ENCODE measurements at places on chromosomes 2 and 18.

- no peak for DNase-seq
These were observed at the start of gene RAPGEF4 for GRCh38 chr2:172735582-172736423. RAPGEF4 (plus strand) TSS chr2:172735845; CDS start chr2:172735984, 139 bp downstream.

GRCh38 chr2:67918471-67918870, 144.3 kb downstream of the C1D start:
- no peak for DNase-seq

DNA sequence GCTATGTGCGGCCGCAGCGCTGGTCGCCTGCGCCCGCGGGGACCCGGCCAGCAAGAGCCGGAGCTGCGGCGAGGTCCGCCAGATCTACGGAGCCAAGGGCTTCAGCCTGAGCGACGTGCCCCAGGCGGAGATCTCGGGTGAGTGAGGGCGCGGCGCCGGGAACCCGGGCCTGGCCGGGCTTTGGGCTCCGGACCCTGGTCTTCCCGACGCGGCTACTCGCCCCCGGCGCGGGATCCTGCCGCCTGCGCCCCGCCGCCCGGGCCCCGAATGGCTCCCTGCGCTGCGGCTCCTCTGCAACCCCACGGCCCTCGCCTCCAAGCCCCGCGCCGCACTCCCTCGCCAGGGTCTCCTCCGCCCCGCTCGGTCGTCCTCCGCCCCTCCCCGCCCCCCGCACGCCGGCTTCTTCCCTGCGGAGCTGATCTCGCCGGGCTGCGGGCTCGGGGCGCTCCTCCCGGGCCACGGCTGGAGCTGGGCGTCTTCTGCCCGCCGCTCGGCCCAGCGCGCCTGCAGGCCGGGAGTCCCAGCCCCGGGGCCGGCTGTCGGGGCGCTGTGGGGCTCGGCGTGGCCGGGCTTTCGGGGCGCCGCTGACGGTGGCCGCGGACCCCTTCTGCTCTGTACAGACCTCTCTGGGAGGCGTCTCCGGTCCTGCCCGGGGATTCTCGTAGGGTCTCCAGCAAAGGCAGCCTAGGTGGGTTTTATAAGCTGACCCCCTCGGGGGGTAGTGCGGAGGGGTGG, 652 bp downstream of the GPC1 start:
- no peak for DNase-seq

DNA sequence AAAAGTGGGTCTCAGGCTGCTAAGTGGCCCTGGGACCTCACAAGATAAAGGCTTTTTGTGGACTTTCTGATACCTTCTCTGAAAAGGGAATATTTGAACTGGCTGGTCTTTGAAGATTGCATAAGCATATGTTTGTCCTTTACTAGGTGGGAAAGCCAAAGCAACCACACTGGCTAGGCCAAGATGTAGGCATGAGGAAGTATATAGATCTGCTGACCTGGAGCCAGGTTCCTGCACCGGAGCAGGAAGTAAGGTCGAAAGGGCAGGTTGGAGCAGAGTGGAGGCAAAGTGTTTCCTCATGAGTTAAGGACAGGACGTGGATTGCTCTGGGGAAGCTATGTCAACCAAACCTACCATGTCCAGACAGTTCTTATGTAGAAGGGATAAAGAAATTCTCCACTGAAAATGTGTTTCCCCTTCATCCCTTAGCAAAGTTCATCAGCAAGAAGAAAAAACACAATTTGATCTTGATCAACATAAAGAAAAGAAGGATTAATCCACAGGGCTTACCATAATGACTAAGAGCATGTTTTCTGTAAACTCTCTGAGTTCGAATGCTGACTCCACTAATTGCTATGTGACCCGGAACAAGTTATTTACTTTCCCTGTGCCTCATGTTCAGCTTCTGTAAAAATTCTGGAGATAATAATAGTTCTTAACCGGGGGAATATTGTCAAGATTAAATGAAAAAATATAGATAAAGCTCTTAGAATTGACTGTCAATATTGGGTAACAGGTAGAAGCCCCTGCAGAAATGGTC, 156.1 kb upstream of the SRD5A2 start:
- no peak for DNase-seq

DNA sequence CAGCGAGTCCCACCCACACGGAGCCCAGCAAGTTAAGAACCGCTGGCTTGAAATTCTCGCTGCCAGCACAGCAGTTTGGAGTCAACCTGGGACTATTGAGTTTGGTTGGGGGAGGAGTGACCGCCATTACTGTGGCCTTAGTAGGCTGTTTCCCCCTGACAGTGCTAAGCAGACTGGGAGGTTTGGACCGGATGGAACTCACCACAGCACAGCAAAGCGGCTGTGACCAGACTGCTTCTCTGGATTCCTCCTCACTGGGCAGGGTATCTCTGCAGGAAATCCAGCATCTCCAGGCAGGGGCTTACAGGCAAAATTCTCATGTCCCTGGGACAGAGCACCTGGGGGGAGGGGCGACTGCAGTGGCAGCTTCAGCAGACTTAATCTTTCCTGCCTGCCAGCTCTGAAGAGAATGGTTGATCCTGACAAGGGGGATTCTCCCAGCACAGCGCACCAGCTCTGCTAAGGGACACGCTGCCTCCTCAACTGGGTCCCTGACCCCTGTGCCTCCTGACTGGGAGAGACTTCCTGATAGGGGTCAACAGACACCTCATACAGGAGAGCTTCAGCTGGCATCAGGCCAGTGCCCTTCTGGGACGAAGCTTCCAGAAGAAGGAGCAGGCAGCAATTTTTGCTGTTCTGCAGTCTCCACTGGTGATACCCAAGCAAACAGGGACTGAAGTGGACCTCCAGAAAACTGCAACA, 425.4 kb downstream of the NYAP2 start:
- no peak for DNase-seq

DNA sequence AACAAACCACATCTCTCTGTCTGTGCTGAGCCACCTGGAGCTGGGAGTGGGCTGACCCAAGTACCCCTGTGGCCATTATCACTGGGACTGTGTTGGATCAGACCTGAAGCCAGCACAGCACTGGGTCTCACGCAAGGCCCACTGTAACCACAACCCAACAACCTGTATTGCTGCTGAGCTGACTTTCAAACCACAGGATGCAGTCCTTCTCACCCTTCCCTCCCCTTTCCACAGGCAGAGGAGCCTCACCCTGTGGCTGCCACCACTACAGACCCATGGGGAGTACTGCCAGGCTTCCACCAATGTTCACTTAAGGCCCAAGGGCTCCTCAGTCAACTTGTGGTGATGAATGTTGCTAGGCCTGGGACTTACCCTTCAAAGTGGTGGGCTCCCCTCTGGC, 135.7 kb downstream of the DIS3L2 start:
- DNase-seq: no peak

GRCh38 chr2:7992612-7993602, 688.9 kb upstream of the ID2 start:
- DNase-seq: no peak
